ENCODE measurements at places on chromosomes 11 and 22.

DNA sequence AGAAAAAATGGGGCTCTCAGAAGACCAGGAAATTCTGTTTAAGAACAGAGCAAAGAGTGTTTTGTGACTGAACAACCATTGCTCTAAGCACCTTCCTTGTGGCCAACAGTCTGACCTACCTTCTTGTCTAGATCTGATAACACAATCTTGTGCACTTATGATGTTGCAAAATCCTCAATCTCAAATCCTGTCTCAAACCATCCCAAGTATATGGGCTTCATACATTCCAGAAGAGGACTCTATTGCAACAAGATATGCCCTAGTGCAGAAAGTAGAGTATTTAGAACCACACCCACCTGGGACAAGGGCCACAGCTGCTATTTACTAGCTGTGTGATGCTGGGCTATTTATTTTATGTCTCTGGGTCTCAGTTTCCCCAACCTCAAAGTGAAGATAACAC, 27.1 kb downstream of the RASSF10 start:
- DNase-seq = no peak

- no peak for DNase-seq
Measured at GRCh38 chr11:59523541-59523940, 12.2 kb downstream of the OR4D9 start.

- DNase-seq = no peak
Measured at GRCh38 chr22:20203142-20203551, 52.3 kb upstream of the CCDC188 start.

GRCh38 chr11:43644621-43645299, 35.8 kb upstream of the HSD17B12 start:
- DNase-seq = no peak

DNA sequence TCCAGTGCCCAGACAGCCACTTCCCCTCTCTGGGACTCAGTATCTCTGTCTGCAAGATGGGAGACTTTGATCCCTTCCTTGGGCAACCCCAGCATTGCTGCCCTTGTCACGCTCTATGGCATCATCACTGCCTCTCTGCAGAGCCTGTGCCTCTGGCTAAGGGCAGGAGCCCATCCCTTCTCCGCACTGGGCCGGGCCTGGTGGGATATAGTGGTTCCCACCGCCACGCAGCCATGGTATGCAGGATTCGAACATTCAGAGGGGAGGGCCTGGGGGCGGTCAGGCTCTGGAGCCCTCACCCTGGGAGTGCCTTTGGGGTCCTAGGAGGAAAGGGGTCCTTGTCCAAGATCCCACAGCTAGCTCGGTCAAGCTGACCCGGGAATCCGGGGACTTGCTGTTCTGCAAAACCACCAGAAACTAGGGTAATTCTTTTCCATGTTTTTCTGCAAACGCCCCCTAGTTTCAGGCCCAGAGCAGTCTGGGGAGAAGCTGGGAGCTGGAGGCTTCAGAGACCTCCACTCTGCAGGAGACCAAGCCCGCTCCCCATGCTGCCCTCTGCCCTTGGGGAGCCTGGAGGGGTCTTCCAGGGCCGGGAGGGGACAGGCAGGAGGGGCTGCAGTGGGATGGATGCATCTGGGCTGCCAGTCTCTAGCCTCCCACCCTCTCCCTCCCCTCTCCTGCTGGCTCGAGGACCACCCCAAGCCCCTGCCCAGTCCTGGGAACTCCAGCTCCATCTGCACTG, 24.4 kb upstream of the CBX7 start:
- DNase-seq = no peak

GRCh38 chr11:61152816-61153592, 8.2 kb downstream of the VPS37C start:
- DNase-seq = no peak

DNA sequence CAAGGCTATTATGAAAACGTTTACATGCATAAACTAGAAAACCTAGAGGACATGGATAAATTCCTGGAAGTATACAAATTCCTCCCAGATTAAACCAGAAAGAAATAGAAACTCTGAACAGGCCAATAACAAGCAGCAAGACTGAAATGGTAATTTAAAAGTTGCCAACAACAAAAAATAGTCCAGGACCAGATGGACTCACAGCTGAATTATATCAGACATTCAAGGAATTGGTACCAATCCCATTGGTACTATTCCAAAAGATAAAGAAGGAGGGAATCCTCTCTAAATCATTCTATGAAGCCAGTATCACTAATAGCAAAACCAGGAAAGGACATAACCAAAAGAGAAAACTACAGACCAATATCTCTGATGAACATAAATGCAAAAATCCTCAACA, 236.0 kb downstream of the DLG2 start:
- no peak for DNase-seq

DNA sequence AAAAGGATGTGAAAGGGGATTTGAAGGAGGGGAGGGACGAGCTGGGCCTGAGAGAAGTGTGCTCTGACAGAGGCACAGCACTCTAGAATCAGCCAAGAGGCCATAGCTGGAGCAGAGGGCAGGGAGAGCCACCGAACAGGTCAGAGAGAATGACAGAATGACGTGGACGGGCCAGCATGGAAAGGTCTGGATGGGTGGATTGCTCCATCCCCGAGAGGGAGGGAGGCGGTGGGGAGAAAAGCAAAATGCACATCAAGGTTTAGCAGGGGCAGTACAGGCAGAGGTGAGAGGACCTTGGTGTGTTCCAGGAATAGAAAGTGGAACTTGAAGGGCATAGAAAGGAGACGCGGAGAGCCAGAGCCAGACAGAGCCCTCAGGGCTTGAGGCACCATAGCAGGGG, 6.9 kb downstream of the PMM1 start:
- DNase-seq = no peak

- DNase-seq = no peak
Measured at GRCh38 chr11:15453211-15453765, 338.6 kb downstream of the INSC start.

- DNase-seq = no peak
Measured at GRCh38 chr11:123268156-123268555, 73.1 kb upstream of the CLMP start.

- DNase-seq = no peak
Measured at GRCh38 chr11:13152736-13153541, 124.7 kb upstream of the BMAL1 start.

DNA sequence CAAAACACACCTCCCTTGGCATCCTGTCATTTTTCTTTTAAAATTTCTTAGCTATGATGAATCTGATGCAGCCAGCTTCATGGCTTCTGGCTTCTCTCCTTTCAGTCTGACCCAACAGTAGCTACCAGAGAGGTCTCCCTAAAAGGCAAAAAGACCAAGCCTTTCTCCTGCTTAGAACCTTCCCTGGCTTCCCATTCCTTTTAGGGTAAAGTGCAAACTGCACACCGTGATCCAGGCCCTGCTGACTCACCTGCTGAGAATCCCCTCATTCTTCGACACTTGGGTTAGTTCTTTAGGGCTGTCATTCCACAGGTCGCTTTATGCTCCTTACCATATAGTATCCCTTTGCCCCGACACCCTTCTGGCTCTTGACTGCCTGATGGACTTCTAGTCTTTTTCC, 362.4 kb downstream of the MIAT start:
- DNase-seq = no peak

- peak; percentile 82 for DNase-seq
Measured at GRCh38 chr11:8959546-8960166, 4.6 kb downstream of the TMEM9B start.

GRCh38 chr11:123302751-123303195, 107.7 kb upstream of the CLMP start:
- peak; percentile 65 for DNase-seq

DNA sequence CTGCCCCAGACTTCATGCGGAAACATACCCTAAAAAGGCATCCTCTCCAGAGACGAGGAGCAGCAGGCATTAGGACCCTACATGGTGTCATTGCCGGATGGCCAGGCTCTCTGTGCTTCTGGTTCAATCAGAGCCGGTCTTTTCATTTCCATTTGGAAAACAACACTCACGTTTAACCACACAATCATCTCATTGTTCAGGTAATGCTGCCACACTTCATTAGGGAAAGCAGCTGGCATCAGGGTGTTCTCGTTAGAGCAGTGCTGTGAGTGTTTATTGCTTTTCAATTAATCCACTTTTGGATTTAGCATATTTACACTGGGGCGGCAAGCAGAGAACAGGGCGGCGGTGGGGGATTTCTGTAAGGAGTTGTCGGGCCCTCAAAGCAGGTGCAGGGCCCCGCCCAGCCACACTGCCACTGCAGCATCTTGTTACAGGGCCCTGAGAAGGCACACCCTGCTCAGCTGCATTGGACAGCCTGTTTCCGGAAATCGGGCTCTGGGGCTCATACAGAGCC, 338.6 kb downstream of the SHANK2 start:
- no peak for DNase-seq

DNA sequence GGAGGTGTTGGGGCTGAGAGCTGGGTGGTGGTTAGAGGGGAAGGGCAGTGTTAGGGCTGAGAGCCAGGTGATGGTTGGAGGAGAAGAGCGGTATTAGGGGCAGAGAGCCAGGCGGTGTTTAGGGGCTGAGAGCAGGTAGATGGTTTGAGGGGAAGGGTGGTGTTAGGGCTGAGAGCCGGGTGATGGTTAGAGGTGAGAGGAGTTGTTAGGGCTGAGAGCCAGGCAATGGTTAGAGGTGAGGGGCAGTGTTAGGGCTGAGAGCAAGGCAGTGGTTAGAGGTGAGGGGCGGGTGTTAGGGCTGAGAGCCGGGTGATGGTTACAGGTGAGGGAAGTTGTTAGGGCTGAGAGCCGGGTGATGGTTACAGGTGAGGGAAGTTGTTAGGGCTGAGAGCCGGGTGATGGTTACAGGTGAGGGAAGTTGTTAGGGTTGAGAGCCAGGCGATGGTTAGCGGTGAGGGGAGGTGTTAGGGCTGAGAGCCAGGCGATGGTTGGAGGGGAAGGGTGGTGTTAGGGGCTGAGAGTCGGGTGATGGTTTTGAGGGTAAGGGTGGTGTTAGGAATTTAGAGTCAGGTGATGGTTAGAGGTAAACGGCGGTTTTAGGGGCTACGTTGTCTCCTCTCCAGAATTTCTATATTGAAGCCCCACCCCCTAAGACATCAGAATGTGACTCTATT, 230.0 kb upstream of the TBCEL start:
- DNase-seq = no peak

DNA sequence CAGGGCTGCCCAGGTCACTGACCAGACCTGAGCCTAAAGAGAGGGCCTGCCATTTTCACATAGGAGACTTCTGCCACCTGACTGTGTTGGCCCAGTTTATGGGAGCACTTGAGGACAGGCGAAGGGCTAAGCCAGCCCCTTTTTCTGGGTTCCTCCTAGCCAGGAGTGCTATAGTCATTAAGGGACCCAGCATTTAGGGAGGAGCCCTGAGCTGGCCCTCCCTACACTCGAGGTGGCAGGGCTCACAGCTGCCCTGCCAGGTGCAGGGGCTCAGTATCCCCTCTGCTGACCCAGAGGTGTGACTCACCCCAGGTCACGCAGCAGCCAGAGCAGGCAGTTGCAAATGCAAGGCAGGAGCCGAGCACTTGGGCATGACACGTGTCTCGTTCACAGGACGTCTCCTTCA, 86.3 kb upstream of the CRYBB3 start:
- no peak for DNase-seq

GRCh38 chr11:35407041-35407440, 12.3 kb downstream of the SLC1A2 start:
- no peak for DNase-seq

- DNase-seq = peak; percentile 62
Measured at GRCh38 chr22:42937164-42937843, 77.6 kb downstream of the PACSIN2 start.

- no peak for DNase-seq
Measured at GRCh38 chr11:44409558-44410236, 99.8 kb upstream of the ALX4 start.

DNA sequence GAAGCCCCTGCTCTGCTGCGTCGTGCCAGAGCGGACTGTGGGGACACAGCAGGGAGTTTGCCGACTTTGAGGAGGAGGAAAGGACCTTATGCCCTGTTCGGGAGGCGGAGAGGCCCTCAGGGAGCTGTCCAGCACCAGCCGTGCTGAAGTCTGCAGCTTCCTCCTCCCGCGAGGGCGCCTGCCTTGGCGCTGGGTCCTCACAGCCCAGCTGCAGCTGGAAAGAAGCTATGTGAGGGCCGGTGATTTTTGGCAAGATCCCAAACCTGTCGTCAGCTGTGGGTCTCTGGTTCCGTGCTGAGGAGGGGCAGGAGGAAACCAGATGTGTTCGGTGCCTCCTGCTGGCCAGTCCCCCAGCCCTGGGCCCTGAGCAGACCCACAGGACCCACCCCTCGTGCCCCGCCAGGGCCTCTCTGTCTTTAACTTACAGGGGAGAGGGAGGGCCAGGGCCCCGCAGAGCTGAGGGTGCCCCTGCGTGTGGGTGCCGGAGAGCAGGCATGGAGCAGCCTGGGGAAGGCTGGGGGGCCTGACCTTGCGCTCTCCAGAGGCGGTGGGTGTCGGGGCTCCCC, 12.0 kb downstream of the BRSK2 start:
- DNase-seq = peak; percentile 77

DNA sequence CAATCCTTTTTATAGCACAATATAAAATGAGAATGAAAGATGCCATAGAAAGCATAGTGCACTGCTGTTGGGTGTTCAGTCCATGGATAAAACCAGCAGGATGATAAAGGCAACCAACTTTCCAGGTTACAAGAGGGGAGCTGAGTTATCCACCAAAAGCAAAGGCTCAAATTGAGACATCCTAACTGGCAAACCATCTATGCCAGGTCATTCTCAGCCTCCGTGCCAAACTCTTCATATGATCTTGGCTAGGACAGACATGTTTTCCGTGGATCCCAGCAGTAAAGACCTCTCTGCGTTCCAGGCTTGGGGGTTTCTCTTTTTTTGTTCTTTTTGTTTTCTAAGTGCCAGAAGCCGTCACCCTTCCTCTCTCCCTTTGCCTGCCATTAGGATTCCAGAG, 7.3 kb upstream of the APOA1 start:
- DNase-seq = no peak

GRCh38 chr11:31813391-31814175, 2.5 kb upstream of the PAX6 start:
- DNase-seq = peak; percentile 22

DNA sequence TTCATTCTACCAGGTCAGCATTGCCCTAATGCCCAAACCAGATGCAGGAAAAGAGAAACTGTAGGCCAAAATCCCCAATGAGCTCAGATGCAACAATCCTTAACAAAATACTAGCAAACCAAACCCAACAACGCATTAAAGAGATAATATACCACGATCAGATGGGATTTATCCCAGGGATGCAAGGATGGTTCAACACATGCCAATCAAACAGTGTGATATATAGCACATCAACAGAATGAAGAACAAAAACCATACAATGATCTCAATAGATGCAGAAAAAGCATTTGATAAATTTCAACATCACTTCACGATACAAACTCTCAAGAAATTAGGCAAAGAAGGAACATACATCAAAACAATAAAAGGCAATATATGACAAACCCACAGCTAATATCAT, 45.0 kb downstream of the IMMP1L start:
- DNase-seq = no peak

- no peak for DNase-seq
Measured at GRCh38 chr11:48129697-48130395, 86.8 kb upstream of the OR4B1 start.

DNA sequence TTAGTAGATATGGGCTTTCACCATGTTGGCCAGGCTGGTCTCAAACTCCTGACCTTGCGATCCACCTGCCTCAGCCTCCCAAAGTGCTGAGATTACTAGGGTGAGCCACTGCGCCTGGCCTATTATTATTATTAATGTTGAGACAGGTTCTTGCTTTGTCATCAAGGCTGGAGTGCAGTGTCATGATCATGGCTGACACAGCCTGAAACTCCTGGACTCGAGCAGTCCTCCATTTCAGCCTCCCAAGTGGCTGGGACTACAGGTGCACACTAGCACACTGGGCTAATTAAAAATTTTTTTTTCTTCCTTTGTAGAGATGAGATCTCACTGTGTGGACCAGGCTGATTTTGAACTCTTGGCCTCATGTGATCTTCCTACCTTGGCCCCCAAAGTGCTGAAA, 102.0 kb downstream of the STIM1 start:
- no peak for DNase-seq

GRCh38 chr11:132838627-132839026, 693.7 kb downstream of the OPCML start:
- no peak for DNase-seq
